ENCODE measurements at places on chromosomes 5 and 9. TPM values are rescaled to one million over a fixed set of nuclear protein-coding genes. Genes with fewer than 3 reads are reported as not detected.

The PCDHB8 gene
- not detected for total RNA-seq

DNA sequence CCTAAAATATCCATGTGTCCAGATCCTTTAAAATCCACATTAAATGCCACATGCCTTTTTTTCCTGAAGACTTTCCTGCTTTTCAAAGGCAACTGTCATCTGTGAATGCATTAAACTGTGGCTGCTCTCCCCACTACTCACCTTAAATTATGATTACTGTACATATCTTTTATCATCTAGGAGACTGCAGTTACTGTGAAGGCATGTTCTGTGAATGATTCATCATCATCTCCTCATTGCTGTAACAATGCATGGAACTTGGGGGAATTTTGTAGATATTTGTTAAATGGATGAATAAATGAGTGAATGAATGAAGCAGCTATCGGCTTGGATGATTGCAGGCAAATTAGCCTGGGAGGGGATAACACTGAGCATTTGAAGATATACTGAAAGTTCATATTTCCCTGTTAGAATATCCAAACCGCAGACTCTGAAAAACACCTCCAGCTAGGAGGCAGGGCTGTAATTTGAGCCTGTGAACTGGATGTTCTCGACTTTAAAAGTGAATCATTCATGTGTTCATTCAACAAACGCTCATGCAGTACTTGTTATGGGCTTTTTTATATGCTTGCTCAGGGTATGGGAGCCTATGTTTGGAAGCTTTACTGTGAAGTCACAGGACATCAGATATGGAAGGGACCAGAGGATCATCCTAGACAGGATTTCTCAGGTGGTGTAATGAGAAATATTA, 519.2 kb downstream of the KIF4B start:
- no peak for DNase-seq

DNA sequence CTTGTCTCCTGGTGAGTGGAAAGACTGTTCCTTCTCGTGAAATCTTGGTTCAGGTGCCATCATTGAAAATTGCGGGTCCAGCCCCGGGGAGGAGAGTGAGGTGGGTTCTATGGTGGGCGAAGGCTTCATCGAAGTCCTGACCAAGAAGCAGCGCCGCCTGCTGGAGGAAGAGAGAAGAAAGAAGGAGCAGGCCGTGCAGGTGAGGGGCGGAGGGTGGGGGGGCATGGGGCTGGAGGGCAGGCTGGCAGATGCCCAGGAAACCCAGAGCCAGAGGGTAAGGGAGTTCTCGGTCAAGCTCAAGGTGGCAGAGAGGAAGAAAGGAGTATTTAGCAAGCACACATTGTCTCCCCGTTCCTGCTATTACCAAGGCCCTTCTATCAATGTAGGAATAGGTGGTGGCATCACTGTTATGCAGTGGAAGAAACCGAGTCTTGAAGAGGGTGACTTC, 24.3 kb upstream of the POMT1 start:
- DNase-seq, result peak; percentile 27

- no peak for DNase-seq
Measured at GRCh38 chr5:172946146-172946545, 13.1 kb upstream of the RPL26L1 start.

GRCh38 chr5:112210430-112211005, 208.6 kb downstream of the EPB41L4A start:
- DNase-seq, result no peak

The TSLP gene
- 0.47 TPM for total RNA-seq

DNA sequence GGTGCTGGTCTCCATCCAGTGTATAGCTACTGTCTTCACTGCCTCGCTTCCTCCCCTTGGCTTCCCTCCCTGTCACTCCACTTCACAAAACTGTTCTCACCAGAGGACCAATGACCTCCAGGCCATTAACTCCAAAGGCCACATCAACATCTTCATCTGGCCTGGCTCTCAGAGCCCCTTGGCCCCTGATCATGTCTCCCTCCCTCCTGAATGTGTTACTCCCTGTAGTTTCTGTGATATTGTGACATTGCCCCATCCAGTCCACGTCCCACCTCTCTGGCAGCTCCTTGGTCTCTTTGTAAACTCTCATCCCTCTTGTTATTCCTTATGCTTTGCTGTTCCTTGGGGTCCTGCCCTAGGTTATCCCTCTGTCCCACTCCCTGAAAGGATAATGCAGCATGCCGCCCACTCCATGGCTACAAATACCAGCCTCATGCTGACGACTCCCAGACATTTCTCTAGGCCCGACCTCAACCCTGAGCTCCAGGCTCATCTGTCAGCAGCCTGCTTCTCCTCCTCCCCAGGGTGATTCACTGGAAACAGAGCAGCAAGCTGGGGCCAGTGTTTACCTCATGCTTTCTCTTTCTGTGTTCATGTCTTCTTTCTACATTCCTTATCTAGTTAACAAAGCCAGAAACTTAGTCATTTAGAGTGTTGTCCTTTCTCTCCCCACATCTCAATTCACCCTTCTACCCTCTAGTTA, 312.2 kb downstream of the SPOCK1 start:
- no peak for DNase-seq

- DNase-seq, result no peak
Measured at GRCh38 chr5:136076881-136077445, 48.2 kb downstream of the TGFBI start.

GRCh38 chr9:98085058-98085457, 28.5 kb downstream of the NANS start:
- no peak for DNase-seq

- DNase-seq, result no peak
Measured at GRCh38 chr9:135214706-135215105, 127.2 kb downstream of the OLFM1 start.

The CDKN2B-AS1 gene
- total RNA-seq, result 1.2 TPM

GRCh38 chr9:87849144-87849758, 33.4 kb upstream of the SPATA31E1 start:
- DNase-seq, result no peak

- no peak for DNase-seq
Measured at GRCh38 chr5:95872346-95873268, 50.1 kb upstream of the GLRX start.

The PTPA gene
- 114 TPM for total RNA-seq

The CCDC152 gene
- 4.3 TPM for total RNA-seq

- DNase-seq, result no peak
Measured at GRCh38 chr5:11527652-11528349, 376.4 kb downstream of the CTNND2 start.

DNA sequence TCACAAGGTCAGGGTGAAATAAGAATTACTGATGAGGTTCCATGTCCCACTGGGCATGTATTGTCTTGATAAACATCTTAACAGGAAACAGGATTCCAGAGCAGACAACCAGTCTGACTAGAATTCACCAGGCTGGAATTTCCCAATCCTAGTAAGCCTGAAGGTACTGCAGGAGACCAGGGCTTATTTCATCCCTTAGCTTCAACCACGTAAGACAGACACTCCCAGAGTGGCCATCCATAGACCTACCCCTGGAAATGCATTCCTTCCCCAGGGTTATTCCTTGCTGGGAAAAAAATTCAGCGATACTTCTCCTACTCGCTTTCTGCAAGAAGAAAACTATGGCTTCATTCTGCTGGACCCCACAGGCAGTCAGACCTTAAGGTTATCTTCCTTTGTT, 785.4 kb downstream of the NR2F1-AS1 start:
- no peak for DNase-seq

The GFI1B gene
- not detected for total RNA-seq

GRCh38 chr9:95185956-95186355, 131.6 kb downstream of the FANCC start:
- DNase-seq, result no peak

DNA sequence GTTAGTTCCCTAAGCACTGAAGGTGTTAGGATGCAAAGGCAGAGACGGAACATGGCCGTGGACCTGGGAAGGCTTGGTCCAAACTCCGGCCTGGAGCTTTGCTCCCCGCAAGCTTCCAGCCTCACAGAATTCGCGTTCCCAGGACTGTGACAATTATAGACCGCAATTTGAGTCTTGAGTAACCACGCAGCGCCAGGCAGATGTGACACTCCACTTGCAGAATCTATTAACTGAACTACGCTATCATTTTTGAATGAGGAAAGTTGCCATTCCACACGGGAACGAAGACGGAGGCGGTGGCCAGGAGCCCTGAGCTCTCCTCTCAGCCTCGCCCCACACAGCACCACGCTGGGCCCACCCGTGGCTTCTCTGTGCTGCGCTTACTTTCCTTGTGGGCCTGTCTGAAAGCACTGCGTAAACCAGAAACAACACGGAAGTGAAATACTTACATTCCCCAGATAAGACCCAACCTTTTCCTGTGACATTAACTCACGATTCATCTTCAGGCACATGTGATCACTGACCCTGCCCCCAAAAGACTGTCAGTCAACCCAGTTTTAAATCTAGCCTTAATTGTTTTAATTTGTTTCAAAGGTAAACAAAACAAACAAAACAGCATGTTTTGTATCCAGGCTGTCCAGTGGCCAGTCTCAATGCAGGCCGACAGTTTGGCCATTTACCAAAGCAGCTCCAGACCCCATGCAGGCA, 16.1 kb upstream of the COL5A1 start:
- DNase-seq, result no peak

The JAKMIP2 gene
- 1.1 TPM for total RNA-seq

- no peak for DNase-seq
Measured at GRCh38 chr5:154278186-154278585, 87.7 kb downstream of the GALNT10 start.

The C7 gene
- not detected for total RNA-seq

The LCN1 gene
- total RNA-seq, result not detected

GRCh38 chr5:112732131-112732530, 5.6 kb upstream of the APC start:
- DNase-seq, result no peak

- DNase-seq, result no peak
Measured at GRCh38 chr5:18043344-18043743, 409.1 kb downstream of the TAF11L14 start.

GRCh38 chr9:86643946-86644674, 289.9 kb upstream of the TUT7 start:
- no peak for DNase-seq

DNA sequence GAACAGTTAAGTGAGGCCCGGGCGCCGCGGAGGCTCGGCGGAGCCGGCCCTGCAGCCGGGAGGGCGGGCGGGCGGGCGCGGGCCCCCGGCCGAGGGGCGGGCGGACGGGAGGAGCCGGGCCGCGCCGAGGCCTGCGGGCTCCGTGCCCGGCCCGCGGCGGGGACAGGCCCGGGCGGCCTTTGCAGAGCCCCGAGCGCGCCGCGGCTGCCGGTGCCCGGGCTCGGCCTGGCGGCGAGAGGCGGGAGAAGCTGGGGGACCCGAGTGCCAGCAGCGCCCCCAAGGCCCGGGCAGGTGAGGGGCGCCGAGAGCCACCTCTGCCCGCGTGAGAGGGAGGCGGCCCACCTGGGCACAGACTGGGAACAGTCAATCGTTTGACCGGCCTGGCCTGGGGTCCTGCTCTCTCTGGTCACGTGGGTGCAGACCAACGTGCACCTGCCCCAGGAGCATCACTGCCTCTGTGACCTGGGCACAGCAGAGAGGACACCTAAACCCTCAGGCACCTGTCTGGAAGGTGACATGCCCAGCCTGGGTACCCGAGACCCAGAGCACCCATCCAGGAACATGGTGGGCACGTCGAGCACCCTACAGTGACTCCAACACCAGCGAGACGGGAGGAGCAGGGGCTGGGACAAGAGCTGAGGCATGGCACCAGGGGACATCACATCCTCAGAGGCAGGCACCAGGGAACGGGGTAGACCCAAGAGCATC, 531 bp downstream of the MVB12B start:
- DNase-seq, result no peak

The KIAA1958 gene
- total RNA-seq, result 8.2 TPM

The PRR16 gene
- not detected for total RNA-seq

The STXBP1 gene
- 32.9 TPM for total RNA-seq

DNA sequence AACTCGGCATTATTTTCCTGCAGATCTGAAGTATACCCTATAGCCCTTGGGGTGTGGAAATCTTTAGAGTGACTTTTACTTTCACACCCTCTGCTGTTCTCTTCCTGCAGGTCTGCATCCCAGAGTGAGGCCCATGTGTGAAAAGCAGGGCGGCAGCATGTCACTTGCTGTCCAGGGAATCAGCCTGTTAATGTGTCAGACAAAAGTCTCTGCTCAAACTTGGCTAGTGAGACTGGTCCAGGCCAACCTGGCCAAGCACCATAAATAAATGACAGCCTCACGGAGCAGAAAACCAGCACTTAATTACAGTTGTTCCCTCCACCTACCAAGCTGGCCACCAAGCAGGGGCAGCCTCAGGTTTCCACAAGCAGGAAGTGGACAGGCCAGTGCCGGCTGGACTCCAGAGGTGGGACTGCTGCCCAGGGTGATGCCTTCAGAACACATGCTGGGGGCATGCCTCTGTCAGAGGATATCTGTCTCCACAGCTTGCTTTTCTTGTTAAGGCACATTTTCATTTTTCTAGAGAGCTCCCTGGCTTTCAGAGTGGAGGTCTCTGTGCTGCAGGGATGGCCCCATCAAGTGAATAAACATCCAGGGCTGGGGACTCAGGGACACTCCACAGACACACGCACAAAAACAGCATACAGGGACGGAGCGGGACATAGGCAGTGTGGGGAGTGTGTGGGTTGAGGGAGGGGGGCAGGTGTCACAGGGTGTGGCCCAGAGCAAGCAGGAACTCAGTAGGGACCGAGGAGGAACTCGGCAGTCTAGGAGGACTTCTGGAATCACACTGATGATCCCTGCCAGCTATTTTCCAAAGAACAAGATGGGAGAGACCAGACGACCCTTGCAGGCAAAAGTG, 243.8 kb upstream of the IRX1 start:
- DNase-seq, result no peak

GRCh38 chr5:104305602-104306001, 743.0 kb upstream of the NUDT12 start:
- DNase-seq, result no peak

DNA sequence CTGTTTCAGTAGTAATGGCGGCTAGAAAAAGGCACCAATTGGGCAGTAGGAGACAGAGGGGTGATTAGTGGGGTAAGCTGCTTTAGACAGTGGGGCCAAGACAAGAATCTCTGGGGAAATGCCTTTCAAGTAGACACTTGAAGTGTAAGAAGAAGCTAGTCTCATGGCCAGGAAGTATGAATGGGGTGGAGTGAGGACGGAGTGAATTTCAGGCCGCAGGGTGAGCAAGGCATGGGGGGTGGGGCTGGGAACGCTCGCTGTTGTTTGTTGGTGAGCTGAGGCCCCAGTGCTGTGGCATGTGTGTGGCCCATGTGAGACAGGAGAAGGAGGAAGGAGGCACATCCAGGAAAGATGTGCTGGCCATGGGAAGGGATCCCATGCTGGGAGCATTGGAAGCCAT, 149.2 kb upstream of the NFIL3 start:
- no peak for DNase-seq

DNA sequence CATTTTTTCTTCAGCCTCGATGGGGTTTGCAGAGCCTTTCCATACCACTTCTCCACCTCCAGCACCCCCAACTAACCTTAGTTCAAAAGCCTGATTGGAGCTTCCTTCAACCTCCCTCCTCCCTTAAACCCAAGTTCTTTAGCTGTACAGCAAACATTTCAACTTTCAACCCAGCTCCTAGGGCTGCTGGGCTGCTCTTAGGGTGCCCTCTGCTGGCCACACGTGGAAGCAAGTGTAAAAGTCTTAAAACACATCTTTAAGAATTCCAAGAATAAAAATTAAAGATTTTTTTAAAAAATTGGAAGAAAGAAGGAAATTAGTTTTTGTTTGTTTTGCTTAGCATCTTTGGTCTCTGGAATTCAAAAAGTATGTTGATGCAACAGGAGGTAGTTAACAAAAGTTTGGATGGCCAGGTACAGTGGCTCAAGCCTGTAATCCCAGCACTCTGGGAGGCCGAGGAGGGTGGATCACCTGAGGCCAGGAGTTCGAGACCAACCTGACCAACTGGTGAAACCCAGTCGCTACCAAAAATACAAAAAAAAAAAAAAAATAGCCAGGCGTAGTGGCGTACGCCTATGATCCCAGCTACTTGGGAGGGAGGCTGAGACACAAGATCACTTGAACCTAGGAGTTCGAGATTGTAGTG, 15.5 kb upstream of the HSD17B3 start:
- DNase-seq, result peak; percentile 6

The PRRC2B gene
- 103 TPM for total RNA-seq

- DNase-seq, result no peak
Measured at GRCh38 chr5:33491941-33492340, 51.2 kb downstream of the TARS1 start.
